ENCODE measurements at places on chromosomes 7 and 10. TPM values are rescaled to one million over a fixed set of nuclear protein-coding genes. Genes with fewer than 3 reads are reported as not detected.

- H3K4me3 ChIP-seq = no peak overlapping the region
- no peak overlapping the region for H3K27ac ChIP-seq
- H3K4me1 ChIP-seq = no peaks in the 10 kb centered on the region
Observed at GRCh38 chr10:63154546-63155387, 21.6 kb downstream of the NRBF2 start.

- H3K27ac ChIP-seq = no peak overlapping the region
- no peaks in the 10 kb centered on the region for H3K4me1 ChIP-seq
- no peaks in the 10 kb centered on the region for H3K36me3 ChIP-seq
- H3K4me3 ChIP-seq = no peak overlapping the region
- DNase-seq = no peak
Observed at GRCh38 chr7:25314731-25315267, 86.5 kb upstream of the NPVF start.

DNA sequence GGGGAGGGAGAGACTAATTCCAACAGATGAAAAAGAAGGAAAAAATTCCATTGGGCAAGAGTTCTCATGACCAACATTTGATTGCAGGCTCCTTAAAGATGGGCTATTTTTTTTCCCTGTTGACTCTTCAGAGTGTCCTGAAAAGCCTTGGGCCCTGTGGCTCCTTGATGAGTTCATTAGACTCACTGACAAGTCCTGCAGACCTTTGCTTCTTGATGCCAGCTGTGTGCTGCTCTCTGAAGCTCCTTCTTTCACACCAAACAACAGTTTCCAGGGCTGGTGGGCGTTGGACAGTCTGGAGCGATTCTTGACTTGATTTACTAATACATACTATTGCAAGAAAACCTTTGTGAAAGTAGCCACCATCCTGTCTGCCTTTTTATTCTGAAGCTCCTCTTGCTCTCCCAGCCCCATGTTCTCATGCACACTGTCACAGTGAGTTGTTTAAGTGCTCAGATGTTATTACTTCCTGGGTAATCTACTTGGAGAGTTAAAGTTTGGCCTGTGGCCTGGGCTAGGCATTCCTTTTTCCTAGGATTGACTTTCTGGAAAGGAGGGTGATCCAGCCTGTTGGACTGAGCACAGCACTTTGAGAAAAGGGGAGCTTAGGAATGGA, 250.3 kb downstream of the PTEN start:
- H3K4me3 ChIP-seq = no peak overlapping the region
- H3K4me1 ChIP-seq = peaks cover 30% of the 10 kb centered on the region
- H3K27me3 ChIP-seq = no peaks in the 10 kb centered on the region
- H3K27ac ChIP-seq = no peak overlapping the region
- no peak for DNase-seq

SEMA3A gene
- total RNA-seq = 0.70 TPM

DNA sequence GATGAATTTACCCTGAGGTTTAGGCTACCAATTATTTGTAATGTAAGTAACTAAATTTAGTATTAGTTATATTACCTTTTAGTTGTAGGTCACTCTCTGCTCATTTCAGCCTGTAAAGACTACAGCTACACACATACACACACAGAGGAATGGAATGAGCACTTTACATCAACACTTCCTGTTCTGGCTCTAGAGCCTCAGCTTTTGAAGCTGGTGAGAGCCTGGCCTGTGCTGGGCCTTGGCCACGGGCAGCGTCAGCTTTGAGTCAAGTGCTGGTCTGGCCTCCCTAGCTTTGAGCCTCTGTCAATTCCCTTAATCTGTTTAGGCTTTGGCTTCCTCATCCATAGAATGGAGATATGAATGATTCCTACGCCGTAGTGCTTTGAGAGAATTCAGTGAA, 141.7 kb downstream of the EGFR start:
- no peaks in the 10 kb centered on the region for H3K27me3 ChIP-seq
- H3K27ac ChIP-seq = no peak overlapping the region
- DNase-seq = no peak
- H3K36me3 ChIP-seq = peaks cover 100% of the 10 kb centered on the region
- H3K4me3 ChIP-seq = no peak overlapping the region
- no peaks in the 10 kb centered on the region for H3K4me1 ChIP-seq

DNA sequence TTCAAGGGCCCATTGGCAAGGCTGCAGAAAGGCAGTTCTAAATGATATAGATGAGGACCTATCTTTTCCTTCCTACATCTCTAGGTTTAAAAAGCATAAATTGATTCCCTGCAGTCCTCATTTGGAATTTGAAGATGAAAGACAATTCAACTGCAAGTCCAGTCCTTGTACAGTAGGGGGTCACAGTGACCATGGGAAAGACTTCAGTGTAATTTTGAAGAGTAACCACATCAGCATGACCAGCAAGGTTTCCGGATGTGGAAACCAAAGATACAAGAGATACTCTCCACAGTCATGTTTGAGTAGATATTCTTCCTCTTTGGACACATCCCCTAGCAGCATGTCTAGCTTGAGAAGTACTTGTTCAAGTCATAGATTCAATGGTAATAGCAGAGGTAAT, 539.3 kb upstream of the TEX47 start:
- no peak overlapping the region for H3K4me3 ChIP-seq
- H3K36me3 ChIP-seq = no peaks in the 10 kb centered on the region
- no peaks in the 10 kb centered on the region for H3K4me1 ChIP-seq
- H3K27me3 ChIP-seq = no peaks in the 10 kb centered on the region
- no peak overlapping the region for H3K27ac ChIP-seq

ATE1 gene
- 29.8 TPM for total RNA-seq

SSBP1 gene
- 187 TPM for total RNA-seq

DNA sequence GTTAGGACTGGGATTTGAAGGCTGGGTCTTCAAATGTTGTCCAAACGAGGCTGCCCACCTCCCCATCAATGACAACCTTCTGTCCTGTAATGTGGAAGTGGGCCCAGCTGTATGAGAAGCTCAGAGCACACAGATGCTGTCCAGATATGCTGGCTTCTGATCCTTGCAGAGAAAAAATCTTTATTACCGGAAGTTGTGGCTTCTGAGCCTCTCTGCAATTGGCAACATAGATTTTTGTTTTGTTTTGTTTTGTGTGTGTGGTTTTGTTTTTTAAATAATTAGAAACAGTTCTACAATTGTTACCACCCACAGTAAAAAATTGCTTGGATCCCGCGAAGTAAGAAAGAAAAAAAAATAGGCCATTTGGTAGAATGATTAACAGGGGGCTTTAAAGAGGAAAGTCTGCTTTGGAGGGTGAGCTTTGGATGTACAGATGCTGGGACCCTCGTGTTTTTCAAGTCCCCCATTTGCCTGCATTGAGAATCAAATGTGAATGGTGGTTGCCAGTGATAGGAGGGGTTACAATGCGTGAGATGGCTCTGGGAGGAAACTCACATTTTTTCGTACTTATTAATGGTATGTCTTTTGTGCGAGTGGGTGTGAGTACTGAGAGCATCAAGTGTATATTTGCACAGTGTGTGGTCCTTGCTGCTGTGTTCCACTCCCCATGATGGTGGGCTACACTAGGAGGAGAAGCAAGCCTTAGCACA, 153.2 kb downstream of the TCF7L2 start:
- H3K4me1 ChIP-seq = peaks cover 59% of the 10 kb centered on the region
- DNase-seq = no peak
- H3K4me3 ChIP-seq = no peak overlapping the region
- no peaks in the 10 kb centered on the region for H3K36me3 ChIP-seq
- no peaks in the 10 kb centered on the region for H3K27me3 ChIP-seq

- no peak overlapping the region for H3K4me3 ChIP-seq
- no peak overlapping the region for H3K27ac ChIP-seq
Observed at GRCh38 chr7:98731651-98732050, 114.6 kb downstream of the NPTX2 start.

DNA sequence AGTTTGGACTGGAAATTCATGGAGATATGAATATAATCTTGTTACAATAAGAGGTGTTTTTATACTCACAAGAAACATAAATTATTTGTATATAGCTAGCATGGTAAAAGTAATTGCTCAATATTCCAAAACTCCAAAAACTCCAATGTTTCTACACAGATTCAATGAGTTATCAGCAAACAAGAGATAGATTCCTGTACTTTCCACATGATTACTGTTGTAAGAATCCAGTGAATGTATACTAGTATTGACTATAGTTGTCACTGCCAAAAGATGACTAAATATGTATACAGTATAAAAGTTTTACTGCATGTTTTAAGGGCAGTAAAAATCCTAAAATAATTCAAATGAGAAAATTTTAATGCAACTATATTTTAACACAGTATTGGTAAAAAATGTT, 10.7 kb downstream of the ATOH7 start:
- no peaks in the 10 kb centered on the region for H3K36me3 ChIP-seq
- DNase-seq = no peak
- H3K27me3 ChIP-seq = no peaks in the 10 kb centered on the region
- H3K27ac ChIP-seq = no peak overlapping the region

MSMB gene
- total RNA-seq = 8.4 TPM

TBX20 gene
- not detected for total RNA-seq

DNA sequence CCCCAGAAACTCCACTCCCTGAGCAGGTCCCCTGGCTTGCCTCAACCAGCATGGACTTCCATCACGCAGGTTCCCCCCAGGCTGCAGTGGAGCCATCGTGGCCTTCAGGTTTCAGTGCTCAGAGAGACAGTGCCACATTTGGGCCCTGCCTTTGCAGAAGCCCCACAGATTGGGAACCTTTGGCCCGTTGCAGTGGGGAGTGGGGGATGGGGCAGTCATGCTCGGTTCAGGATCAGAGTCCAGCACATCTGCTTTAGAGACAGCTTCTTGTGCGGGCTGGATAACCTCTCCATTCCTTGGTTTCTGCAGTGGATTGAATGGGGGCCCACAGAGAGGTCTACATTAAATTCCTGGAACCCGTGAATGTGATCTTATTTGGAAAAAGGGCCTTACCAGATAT, 183.9 kb downstream of the EBF3 start:
- H3K27ac ChIP-seq = no peak overlapping the region
- no peaks in the 10 kb centered on the region for H3K27me3 ChIP-seq
- no peak overlapping the region for H3K4me3 ChIP-seq

DNA sequence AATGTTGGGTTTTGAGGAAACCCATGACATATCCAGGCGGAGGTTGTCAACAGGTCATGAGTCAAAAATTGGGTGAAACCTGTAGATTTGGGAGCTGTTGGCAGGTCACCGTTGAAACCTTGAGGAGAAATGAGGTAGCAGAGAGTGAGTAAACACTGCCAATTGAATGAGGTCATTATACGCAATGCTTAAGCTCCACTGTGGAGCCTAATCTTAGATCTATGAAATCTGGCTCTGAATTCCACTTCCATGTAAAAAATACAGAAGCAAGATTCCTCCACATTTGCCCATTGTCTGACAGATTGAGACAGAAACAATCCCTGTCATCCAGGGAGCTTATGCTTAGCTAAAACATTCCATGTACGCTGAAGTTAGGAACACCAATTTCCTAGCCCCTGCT, 76.0 kb upstream of the IL6 start:
- H3K27me3 ChIP-seq = no peaks in the 10 kb centered on the region
- H3K27ac ChIP-seq = no peak overlapping the region
- H3K4me3 ChIP-seq = no peak overlapping the region
- DNase-seq = no peak

DNA sequence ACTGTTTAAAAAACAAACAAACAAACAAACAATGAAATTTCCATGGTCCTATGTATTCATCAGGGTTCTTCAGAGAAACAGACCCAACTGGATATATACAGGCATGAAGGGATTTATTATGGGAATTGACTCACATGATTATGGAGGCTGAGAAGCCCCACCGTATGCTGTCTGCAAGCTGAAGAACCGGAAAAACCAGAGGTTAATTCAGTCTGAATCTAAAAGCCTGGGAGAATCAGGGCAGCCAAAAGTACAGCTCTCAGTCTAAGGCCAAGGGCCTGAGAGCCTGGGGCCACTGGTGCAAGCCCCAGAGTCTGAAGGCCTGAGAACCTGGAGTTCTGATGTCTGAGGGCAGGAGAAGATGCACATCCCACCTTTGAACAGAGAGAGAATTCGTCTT, 163.5 kb downstream of the MDFIC start:
- DNase-seq = no peak
- no peak overlapping the region for H3K4me3 ChIP-seq
- no peaks in the 10 kb centered on the region for H3K27me3 ChIP-seq

CYP2E1 gene
- total RNA-seq = 3.1 TPM

- H3K4me1 ChIP-seq = peaks cover 9% of the 10 kb centered on the region
- H3K4me3 ChIP-seq = no peak overlapping the region
- DNase-seq = no peak
- H3K27ac ChIP-seq = no peak overlapping the region
Observed at GRCh38 chr10:24902400-24902728, 50.0 kb downstream of the PRTFDC1 start.

STOX1 gene
- total RNA-seq = 1.5 TPM

DNA sequence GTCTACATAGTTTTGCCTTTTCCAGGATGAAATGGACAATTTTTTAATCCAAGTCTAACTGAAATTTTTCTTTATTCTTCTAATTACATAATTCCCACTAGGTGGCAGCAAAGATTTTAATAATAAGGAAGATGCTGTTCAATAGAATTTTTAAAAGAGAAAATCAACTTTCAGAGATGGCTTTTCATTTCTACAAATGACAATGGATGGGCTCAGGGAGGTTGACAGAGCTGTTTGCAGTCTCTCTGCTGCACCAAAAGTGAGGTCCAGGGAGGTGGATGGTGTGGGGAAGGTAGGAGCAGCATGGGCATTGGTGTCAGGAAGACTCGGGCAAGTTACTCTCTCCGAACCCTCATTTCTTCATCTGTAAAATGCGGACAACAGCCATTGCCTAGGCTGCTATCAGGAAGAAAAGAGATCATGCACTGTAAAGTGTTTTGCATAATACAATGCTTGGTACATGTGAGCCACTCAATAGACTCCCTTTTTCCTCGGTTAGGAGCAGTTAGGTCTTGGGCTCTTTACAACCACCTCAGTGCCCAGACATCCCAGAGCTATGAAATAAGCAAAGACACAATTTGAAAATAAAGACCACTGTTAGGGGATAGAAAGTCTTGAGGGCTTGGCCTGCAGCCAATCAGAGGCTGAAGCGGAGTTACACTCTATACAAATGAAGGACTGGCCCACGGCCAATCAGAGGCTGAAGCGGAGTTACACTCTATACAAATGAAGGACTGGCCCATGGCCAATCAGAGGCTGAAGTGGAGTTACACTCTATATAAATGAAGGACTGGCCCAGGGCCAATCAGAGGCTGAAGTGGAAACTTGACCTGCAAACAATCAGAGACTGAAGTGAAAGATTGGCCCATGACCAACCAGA, 107.1 kb downstream of the ABLIM1 start:
- H3K27ac ChIP-seq = peak overlapping the region; percentile 48
- peak overlapping the region; percentile 15 for H3K4me3 ChIP-seq
- DNase-seq = no peak
- no peaks in the 10 kb centered on the region for H3K27me3 ChIP-seq
- H3K4me1 ChIP-seq = peaks cover 5% of the 10 kb centered on the region

Data from esophagus squamous epithelium (tissue), 5 donors.